T-helper 22 cell (primary cell): ENCODE measurements at places on chromosomes 1 and 21.

GRCh38 chr21:44780767-44781459, 20.7 kb downstream of the UBE2G2 start:
- DNase-seq = no peak

DNA sequence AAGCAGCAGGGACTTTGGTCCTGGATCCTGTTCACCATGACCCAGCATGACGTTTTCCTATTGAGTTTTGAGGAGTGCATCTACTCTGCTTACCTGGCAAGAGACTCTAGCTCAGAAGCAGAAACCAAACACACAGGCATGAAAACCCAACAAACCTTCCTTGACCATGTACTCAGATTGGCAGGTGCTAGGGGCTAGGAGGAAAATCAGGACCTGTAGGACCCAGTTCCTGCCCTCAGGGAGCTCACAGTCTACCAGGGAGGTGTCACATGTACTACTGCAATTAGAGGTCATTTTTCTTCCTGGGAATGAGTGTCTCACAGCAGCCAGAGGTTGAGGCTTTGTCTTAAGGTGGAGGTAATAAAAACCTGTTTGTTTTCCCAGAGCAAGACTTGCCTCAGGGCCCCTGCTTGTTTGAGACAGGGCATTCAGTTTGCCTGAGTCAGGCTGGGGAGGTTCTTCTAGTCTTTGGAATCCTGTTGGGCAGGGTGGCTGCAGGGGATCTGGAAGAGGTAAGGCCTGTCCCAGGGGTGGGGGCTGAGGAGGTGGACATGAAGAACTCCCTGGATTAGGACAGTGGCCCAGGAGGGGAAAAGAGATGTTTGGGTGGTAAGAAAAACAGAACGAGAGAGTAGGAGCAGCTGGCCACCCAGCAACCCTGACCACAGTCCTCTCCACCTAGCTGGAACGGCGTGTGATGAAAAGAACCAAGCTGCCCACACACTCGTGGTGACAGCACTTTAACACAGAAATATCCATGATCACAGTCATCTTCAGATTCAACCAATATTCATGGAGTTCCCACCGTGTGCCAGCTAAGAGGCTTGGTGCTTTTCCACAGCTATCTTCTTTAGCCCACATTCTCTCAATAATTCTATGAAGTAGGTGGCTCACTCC, 30.8 kb downstream of the IER5 start:
- DNase-seq = no peak

DNA sequence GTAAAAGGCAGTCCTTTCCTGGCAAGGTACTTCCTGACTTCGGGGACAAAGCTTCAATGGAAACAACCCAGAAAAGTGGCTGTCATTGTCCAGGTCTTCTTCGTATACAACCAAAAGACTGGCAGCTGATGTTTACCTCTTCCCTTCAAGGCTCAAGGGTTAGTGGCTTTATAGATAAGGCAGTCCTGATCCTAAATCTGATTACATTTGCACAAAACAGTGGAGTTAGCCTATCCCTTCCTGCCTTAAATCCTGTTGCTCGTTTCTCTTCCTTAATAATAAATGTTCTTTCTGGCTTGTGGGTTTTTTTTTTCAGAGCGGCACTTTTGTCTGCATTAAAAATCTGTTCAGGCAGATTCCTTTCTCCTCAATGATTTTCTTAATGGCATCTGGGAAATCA, 169.3 kb upstream of the KCTD3 start:
- no peak for DNase-seq

- DNase-seq = no peak
Measured at GRCh38 chr1:53871221-53871620, 18.4 kb downstream of the YIPF1 start.

DNA sequence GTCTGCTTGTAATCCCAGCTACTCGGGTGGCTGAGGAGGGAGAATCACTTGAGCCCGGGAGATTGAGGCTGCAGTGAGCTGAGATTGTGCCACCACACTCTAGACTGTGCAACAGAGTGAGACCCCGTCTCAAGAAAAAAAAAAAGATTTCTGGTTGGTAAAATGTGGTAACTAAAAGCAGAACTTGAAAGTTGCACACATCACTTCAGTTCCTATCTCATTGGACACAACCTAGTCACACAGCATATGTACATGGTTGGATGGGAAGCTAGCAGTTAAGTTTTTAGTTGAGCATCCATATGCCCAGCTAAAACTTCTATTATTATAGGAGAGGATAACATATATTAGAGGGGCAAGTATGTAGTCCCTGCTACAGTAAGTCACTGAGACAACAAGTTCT, 22.1 kb downstream of the BCAS2 start:
- no peak for DNase-seq

- DNase-seq = no peak
Measured at GRCh38 chr1:109933856-109934711, 23.4 kb downstream of the CSF1 start.

GRCh38 chr1:214384373-214385079, 103.6 kb downstream of the SMYD2 start:
- no peak for DNase-seq

DNA sequence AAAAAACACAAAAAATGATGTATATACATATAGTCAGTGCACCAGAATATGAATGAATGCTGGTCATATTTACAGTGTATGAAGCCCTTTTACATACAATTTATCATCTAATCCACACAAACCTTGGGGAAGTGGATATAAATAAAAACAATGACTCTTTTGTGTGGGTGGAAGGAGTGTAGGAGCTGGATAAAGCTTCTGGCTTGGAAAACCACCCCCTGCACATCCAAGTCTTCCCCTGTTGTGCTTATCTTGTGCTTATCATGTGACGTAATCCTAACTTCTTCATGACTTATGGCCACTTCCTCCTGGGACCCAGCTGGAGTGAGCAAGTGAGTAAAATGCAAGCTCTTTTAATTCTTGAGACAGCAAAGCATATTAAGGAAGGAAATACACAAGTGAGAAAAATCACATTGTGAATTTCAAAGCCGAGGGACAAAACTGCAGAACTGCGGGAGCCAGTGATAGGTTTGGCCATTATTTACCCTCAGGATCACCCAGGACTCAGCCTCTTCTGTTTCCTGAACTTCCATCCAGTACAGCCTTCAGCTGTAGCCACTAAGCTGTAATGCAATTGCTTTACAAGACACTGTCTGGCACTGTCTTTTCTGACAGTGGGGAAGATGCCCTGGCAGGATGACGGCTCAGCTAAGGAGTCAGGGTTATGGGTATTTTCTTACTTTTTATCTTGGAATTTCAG, 104.0 kb upstream of the PPM1J start:
- DNase-seq = no peak

DNA sequence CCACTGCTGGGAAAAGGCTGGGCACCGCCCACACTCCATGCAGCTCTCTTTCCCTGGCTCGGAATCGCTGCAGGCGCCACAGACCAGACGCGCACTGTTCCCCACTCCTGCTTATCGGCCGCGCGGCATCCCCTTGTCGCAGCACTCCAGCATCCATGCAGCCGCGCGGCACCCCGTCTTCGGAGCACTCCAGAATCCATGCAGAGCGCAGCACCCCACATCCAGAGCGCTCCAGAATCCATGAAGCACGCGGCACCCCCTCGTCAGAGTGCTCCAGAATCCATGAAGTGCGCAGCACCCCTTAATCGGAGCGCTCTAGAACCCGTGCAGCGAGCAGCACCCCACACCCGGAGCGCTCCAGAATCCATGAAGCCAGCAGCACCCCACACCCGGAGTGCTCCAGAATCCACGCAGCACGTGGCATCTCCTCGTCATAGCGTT, 9.5 kb downstream of the TFF3 start:
- DNase-seq = no peak

DNA sequence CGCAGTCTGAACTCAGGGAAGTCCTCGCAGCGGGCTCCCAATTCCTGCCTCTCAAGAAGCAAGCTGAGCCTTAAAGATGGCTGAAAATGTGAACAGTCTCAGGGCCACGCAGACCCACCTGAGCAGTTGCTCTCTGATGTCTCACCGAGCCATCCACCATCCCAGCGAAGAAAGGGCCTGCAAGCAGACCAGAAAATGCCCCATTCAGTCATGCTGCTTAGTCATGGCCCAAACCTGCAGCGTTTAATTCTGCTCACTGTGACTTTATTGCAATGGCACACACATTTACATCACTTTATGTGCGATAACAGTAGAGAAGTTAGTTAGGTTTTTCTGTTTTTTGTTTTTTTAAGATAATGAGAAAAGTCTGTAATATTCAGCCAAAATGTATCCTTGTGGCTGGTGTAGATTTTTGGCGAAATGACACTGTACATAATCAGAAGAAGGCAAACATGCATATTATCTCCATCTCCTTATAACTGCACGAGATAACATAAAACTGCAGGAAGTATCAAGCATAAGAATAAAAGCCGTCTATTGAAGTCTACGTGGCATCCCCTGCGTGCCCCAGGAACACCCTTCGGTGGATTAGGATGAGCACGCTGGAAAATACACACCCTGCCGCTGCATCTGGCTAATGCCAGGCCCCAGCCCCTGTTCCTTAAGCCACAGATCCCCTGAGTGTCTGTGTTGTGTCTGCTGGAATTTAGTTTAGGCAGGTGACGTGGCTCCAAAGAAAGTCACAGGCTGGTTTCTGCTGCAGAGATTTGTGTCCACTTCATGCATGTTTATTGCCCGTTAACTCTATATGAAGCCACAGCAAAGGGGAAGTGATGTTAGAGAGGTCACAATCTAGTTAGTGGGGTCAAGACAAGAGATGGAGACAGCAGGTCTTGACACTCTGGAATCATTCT, 119.8 kb upstream of the IRF2BP2 start:
- no peak for DNase-seq

DNA sequence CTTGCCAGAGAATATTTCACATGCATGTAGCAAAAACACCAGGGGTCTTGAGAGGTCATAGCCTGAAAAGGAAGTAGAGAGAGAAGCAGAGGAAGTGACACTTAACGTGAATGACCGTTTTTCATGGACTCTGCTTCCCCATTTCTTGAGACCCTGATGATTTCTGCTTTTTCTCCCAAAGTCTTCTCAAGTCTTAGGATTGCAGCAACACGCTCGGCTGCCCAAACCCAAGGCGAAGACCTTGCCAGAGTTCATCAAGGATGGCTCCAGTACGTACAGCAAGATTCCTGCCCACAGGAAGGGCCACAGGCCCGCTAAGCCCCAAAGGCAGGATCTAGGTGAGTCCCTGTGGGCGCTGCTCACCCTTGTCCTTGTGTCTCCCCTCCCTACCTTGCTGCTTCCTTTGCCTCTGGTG, 12.8 kb downstream of the THEMIS2 start:
- DNase-seq = no peak

DNA sequence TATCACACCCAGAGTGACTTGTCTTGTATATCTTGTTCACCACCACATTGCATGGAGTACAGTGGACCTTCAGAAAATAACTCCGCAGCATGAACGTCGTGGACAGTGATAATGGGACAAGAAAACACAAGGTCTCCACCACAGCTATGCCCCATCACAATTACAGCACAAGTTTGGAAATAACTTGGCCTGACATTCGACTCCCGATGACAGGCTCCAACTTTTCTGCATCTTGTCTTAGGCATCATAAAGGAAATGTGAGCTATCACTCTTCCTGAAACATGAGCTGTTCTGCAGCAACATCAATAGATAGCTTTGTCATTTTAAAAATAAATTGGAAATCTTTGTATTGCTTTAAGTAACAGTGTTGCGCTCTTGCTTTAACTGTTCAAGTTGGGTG, 2.9 kb downstream of the RRP1B start:
- DNase-seq = no peak

GRCh38 chr1:2322581-2323211, 68.7 kb downstream of the MORN1 start:
- DNase-seq = no peak

DNA sequence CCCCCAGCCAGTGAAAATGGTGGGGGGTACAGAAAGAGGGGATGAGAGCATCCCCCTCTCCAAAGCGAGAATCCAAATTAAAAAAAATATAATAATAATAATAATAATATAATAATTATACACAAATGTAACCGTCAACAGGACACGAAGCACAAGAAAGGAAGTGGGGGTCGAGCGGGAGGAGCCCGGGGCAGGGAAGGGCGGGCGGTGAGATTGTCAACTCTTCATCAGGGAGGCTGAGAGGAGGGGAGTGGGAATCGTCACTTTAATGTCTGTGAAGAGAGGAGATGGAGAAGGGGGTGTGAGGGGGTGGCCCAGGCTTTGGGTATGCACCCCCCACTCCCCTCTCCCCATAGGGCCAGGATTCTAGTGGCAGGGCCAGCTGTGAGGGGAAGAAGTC, 33.2 kb downstream of the MEF2D start:
- no peak for DNase-seq

DNA sequence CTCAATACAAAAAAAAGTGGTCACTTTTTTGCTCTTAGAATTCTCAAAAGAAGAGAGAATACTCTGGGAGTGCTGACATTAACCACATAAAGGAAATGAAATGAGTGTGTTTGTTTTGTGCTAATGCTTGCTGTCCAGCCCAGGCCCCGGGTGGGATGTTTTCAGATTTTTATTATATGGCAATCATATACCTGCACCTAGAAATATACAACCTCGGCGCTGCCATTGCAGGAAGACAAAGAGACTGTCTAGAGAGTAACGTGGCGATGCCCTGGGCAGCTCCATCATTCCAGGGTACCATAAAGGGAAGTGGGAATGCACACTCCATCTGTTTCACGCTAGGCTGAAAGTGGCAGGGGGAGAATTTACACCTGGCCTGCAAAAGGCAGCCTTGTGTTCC, 7.1 kb downstream of the BACE2 start:
- no peak for DNase-seq

DNA sequence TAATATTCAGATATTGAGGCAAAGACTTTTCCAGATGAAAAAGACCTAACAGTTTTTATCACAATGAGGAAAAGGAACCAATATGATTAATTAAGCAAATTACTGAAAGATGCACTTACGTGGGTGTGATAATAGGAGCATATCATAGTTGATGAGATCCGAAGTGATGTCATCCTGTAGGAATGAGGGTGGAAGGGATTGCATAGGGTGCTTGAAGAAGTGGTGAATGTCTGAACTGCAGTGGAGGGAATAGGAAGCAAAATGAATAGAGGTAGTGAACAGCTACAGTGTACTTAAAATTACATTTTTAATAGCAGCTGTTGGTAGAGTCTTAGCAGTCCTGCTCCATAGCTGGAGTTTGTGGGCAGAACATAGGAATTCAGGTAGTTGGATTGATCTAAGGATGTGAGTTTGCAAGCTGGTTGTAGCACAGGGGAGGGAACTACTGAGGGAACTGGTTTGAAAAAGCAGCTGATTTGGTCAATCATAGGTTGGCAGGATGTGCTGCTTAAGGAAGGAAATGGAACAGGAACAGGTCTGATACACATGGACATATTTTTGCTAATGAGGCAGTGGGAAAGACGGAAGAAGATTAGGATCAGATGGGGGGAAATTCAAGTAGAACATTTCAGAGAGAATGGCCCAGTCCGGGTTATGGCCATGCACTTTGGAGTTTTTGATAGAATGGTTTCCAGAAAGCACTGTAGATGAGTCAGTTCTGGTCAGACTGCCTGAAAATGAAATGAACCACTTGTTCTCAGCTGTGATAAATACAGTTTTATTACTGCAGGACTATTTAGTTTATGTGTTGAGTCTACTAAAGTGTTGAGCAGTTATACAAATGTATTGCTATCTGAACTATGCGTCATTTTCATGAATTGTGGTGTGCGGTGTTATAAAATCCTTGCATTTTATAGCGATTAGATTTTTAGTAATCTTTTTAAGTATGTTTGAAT, 155.8 kb downstream of the RYR2 start:
- no peak for DNase-seq

- no peak for DNase-seq
Measured at GRCh38 chr1:118716775-118717174, 271.4 kb downstream of the TBX15 start.

GRCh38 chr1:39544327-39544726, 32.3 kb downstream of the PABPC4 start:
- DNase-seq = no peak

- DNase-seq = no peak
Measured at GRCh38 chr1:156887734-156888133, 5.8 kb upstream of the PEAR1 start.
